ENCODE measurements at places on chromosomes 4 and X.

DNA sequence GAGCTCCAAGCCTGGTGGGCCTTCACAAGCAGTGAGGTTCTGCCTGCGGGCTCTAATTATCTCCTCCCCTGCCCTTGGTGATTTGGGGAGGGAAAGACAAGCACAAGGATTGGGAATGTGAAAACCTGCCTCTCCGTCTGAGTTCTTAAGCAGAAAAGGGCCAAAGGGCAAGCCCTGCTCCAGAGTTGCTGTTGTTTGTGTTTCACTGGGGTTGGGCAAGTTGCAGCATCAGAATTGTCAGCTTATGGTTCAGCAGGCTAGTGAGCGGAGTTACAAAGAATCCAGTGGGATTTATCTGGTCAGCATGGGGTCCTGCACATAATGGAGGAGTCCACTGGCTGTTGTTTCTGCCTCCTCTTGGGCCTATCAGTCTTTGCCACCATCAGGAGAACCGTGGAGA is 60.5 kb downstream of the NHS start:
- no peak for DNase-seq

DNA sequence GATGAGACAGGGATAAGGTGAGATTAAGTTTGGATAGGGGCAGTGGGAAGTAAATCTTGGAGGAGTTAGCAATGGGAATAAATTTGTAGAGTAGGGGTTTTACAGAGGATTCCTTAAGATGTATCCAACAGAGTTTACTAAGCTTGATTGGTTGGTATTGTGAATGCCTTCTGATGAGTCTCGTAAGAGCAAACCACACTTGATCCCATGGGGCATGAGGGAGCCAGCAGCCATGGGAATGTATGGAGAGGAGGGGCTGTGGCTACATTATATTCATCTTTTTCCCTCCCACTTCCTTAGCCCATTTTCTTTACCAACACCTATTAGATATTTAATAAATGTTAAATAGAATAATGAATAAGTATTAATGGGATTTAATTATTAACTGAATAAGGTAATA is 126.6 kb upstream of the NDST3 start:
- peak; percentile 4 for DNase-seq

- no peak for DNase-seq
These were observed 248.5 kb downstream of the ENOX2 start for GRCh38 chrX:130654409-130654950.

- DNase-seq: no peak
These were observed 55.5 kb downstream of the PDLIM5 start for GRCh38 chr4:94507281-94507680.

GRCh38 chr4:105146276-105147015 is at the start of gene TET2:
Gene TET2, plus strand, starts transcription at chr4:105146876. Its CDS starts 87,067 bp downstream, at chr4:105233943.
- DNase-seq: peak; percentile 48

DNA sequence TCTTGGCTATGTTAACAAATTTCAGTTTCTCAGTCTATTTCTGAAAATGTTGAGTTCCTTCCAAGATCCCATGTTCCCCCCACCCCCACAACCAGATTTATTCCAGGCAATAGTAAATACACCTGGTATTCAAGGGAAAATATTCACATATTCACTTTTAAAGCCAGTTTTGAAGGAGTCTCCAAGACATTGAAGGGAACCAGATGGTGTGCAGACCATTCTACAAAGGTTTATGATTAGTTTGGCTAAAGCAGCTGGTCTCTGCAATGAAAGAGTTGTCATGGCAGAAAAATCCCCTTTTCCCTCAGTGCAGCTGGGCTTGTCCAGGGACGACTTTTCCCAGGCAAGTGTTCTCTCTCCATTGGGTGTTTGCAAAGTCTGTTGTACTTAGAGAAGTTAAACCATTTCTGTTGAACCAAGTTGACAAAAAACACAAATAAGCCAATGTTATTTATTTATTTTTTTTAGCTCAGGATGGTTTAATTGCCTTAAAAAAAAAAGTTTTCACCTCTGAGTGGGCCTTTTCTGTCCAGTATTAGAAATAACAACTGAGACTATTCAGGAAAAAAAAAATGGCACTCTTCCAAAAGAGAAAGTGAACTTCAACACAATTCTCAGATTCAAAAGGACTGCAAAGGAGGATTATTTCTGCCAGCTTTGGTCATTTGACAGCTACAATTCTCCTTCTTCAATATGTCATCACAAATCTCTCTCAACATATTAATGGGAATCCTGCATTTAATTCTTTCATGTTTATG is 410.6 kb downstream of the IL1RAPL1 start:
- DNase-seq: no peak

- no peak for DNase-seq
These were observed 20.2 kb upstream of the LIMCH1 start for GRCh38 chr4:41517747-41518146.

- DNase-seq: peak; percentile 72
These were observed 290.6 kb upstream of the SLIT2 start for GRCh38 chr4:19961091-19961490.

DNA sequence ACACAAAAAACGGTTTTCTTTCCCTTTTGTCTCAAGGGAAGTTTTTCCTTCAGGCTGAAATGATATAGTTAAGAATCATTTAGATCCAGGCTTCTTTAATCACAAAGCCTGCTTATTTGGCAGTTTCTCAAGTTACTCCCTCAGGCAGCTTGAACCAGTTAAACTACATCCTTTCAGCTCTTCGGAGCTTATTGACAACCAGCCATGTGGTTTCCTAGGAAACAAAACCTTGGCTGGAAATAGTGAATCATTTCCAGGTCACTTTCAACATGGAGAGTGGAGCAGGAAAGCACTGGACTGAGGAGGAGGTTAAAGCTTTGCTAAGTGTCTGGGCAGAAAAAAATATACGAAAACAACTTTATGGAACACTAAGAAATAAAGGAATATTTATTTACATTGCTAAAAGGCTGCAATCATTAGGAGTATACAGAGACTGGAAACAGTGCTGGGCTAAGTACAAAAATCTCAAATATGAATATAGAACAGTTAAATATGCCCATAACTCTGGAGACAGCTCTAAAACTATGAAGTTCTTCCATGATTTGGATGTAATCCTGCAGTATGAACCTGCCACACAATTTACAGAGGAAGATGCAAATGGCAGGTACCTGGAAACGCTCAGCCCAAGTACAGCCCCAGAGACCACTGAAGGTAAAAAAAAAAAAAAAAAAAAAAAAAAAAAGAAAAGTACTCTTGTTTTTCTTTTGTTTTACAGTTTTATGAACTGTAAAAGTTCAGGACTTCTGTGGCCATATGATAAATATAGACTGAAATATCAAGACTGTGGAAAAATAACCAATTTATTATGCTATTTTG is 23.2 kb upstream of the AASDH start:
- peak; percentile 96 for DNase-seq

DNA sequence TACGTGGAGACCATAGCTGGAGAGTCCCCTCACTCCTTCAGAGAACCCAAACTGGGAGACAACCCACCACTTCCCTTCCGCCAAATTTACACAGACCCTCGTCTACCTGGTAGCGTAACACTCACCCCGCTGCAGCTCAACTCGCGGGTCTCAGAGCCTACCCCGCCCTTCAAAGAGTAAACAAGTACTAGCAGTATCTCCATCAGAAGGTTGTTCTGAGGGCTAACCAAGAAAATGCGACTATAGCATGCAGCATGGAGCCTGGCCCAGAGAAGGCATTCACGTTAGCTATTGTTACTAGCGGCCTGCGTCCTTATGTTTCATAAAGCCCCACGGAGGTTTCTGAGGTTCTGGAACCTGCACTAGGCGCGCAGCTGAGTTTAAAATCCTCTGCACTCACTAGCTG is 531 bp upstream of the MANBA start:
- no peak for DNase-seq

- DNase-seq: no peak
These were observed 315.4 kb upstream of the IGFBP7 start for GRCh38 chr4:57425610-57426009.

GRCh38 chr4:24748758-24749350 is 46.5 kb upstream of the SOD3 start:
- DNase-seq: no peak

GRCh38 chr4:186203406-186203805 is 12.0 kb downstream of the CYP4V2 start:
- DNase-seq: no peak

DNA sequence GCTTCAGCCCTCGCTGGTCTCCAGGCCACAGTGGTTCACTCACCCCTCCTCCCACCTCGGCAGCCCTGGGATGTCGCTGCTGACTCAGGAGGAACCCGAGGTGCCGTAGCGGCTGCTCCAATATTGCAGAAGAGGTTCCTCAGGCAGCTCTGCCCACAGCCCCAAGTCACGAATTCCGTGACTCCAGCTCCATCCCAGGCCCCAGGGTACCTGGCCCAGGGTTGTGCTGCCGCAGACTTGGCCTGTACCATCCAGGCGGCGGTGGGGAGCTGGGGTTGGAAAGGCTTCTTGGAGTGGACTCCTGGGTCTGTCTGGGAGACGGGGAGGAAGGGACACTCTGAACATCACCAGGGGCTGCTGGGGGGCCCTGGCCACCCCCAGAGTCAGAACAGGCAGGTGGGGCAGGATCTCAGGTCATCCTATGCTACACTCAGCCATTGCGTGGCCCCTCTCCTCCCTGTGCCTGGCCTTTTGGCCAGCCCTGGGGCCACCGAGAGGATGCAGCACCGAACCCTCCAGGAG is 728 bp upstream of the HGFAC start:
- no peak for DNase-seq
